ENCODE measurements at places on chromosomes 5 and 9.

DNA sequence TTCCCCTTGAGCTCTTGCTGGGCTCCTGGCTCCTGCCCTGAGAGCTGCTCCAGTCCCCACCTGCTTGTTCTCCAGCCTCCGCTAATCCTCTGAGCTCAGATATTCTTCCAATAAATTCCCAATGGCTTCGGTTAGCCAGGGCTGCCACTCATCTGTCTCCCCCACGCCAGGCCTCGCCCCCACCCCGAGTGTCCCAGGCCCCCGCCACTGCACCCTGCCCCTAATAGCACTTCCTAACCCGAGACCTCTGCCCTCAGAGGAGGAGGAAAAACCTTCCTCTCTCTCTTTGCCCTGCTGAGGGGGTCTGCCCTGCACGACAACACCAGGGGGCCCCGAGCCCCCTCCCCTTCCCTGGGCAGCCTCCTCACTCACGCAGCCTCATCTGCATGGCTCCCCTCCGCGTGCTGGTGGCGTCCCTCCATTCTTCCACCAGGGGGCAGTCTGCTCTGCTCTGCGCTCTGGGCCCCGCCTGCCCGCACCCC lies 5.4 kb upstream of the LCN15 start:
- DNase-seq, result peak; percentile 38

DNA sequence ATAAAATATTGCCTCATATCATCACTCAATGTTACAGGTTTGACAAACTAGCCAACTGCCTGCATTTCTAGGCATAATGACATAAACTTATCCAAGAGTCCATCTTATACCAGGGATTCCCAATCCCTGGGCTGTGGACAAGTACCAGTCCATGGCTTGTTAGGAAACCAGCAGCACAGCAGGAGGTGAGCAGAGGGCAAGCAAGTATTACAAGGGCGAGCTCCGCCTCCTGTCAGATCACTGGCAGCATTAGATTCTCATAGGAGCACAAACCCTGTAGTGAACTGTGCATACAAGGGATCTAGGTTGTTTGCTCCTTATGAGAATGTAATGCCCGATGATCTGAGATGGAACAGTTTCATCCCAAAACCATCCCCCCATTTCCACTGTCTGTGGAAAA lies 144.9 kb downstream of the PRKACG start:
- no peak for DNase-seq

DNA sequence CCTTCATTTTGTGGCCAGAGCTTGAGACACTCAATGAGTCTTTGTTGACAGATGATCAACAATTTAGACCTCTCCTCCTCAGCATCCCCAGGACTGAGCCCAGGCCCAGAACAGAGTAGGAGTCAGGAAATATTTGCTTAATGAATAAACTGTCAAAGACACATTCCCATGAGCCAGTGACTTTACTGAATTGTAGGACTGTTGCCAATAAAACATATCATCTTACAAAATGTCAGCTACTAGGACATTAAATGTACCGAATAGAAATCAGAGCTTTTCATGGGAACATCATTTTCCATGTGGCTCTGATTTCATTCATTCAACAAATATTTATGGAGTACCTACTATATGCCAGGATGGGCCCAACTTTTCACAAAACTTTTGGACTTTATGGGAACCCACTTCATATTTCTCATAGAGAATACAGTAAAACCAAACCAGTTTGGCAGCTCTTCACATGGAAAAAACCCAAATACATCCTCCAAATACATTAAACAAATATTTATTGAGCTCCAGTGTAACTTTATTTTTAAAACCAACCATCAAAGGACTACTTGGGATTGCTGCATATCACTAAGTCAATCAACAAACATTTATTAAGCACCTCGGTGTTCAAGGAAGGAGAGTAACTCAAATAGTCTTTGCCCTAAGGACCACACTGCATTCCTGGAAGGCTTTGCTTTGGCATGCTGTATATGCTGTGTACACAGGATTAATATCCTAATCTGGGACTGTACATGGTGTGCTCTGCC lies 11.4 kb downstream of the VDAC1 start:
- no peak for DNase-seq

DNA sequence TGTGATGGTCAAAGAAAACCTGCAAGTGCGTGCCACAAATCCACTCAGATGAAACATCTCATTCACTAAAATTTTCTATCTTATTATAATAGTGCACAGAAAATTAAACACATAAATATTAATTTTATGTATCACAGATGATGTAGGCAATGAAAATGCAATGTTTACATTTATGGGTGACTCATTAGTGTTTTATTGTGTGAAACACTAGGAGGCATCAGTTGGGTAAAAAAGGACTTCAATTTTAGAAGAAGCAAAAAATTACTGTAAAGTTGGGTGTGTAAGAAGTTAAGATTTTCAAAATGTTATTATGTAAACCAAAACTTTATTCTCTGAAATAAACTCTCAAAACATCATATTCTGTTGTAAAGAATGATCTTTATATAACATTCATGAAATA lies 4.0 kb downstream of the MEF2C start:
- no peak for DNase-seq

- no peak for DNase-seq
Measured at GRCh38 chr5:150599917-150600511, 40.4 kb upstream of the SYNPO start.

- DNase-seq, result no peak
Measured at GRCh38 chr5:161299053-161299452, 247.5 kb downstream of the GABRB2 start.

DNA sequence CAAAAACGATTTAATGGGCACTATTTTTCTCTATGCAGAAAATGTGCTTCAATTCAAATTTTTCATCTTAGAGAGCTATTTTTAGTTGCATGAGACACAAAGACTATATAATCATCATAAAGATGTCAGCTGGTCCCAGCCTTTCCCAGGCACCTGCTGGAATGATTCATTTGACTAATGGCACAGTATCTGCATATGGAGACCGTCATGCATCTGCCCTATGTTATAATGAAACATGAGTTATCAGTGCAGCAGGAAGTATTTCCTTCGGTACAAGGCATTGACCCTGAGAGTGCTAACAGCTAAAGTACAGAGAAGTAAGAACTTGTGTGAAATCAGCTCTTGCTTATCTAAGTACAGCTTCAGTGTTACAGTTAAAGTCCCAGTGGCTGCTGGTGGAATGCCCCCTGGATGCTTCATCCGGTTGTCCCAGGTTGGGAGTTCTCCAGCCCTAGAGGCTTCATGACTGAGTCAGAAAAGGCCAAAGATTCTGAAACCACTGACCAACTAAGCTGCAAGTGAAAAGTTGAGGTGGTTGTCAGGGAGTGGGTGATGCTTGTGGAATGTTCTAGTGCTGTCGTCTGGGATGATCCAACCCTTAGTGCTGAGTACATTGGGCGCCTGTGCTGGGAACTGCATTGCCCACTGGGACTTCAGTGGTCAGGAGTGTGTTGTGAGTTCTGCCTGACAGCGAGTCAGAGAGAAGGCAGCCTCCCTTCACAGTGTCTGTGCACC lies 57.2 kb downstream of the MTRR start:
- no peak for DNase-seq

DNA sequence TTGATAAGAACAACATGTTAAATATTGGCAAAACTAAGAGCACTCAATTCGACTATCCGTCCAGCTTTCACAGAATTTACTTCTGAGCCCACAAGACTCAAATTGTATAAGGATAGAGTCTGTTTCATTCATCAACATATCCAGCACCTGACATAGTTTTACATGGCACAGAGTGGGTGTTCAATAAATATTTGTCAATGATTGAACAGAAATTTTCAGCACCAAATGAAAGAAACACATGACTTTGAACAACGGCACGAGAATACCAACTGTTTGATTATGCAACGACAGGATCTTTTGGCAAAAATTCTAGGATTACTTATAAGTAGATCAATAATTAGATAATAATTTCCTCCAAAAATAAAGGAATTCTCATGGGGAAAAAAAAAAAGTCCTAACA lies 41.8 kb downstream of the SKP2 start:
- no peak for DNase-seq
